ENCODE measurements at places on chromosomes 4 and X.

DNA sequence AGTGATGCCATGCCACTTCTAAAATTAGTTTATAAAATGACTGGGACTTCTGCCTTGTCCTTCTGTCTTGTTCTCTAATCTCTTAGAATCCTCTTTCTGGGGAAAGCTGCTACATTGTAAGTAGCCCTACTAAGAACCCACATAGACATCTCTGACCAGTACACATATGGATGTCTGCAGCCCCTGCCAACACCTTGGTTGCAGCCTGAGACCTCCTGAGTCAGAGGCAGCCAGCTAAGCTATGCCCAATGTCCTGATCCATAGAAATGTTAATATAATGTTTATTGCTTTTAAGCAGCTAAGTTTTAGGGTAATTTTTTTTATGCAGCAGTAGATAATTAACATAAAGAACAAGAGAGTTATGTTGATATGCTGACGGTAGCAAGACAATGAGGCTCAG lies 1029.5 kb upstream of the INTU start:
- DNase-seq: no peak

DNA sequence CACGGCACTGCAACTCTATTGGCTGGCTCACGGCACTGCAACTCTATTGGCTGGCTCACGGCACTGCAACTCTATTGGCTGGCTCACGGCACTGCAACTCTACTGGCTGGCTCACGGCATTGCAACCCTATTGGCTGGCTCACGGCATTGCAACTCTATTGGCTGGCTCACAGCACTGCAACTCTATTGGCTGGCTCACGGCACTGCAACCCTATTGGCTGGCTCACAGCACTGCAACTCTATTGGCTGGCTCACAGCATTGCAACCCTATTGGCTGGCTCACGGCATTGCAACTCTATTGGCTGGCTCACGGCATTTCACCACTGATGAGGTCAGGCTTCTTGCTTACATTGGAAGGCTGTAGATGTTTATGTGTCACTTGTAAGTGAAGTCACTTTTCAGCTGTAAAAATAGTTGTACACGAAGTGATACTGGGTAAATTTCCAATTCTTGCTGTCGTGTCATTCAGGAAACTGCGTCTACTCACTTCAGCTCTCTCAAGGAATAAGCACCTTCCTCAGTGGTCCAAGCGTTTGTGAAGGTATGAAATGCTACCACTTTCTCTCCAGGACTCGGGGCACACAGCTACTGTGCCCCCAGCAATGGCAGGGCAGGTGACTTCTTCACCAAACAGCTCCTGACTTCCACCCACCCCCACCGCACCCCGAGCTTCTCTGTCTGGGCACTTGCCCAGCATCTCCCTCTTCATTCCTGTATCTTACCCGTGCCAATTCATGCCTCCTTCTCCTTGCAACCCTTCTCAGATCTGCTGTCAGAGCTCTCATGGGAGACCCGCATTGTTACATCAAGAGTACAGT lies 141.3 kb downstream of the AFAP1 start:
- DNase-seq: no peak

DNA sequence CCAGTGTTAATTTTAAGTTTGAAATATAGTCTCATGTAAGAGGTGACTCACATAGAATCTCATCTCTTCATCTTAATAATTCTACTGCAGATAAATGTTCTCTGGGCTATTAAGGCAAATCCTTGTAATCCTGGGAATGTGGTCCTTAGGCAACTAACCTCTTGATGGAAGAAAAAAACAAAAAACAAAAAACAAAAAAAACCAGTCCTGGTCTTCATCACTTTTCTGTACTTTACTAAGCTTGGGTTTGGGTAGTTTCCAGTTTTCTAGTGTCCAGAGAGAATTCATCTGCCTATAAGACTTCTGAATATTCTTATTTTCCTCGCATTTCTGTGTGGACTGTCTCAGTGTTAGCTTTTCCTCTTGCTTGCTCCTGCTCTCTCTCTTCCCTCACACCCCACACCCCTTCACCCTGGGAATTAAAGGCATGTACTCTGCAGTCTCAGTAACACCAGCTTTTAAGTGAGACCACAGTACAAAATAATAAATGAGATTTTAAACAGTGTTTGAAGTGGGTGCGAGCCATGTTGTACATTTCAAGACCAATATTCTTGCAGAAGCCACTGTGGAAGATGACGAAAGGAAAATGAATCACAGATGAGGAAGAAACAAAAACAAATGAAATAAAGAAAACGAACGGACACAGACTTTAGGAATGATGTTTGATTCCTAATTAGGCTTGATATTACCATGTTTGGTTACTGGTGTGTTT lies 51.7 kb downstream of the HAND2 start:
- DNase-seq: no peak

DNA sequence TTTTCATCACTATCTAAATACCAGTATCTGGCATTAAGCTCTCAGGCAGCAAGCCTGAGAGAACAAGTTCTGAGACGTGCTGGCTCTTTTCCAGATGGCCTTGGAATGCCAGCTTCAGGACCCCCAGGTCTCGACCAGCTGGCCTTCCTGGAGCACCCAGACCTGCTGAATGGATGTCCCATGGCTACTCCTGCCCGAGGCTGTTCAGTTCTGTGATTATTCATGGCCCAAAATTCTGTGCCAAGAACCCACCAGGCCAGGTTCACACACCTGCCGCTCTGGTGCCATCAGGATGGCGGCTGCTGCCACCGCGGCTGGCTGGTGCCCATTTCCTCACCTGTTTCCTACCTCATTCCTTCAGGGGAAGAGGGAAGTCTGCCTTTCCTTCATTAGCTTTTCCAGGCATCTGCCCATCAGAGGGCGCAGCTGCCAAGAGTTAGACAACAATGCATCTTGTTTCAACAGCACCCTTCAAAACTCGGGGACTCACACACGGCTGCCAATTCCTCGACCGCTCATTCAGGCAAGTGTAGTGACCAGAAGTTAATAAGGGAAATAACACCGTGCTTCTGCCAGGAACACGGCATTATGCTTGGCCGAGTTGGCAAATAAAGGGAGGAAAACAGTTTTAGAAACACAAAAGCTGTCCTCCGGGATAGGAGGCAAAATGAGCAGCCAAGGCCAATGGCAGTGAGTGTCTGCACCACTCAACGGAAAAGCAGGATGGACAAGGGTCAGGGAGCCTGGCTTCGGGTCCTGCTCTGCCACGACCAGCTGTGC lies 173.8 kb downstream of the NSUN7 start:
- DNase-seq: no peak

DNA sequence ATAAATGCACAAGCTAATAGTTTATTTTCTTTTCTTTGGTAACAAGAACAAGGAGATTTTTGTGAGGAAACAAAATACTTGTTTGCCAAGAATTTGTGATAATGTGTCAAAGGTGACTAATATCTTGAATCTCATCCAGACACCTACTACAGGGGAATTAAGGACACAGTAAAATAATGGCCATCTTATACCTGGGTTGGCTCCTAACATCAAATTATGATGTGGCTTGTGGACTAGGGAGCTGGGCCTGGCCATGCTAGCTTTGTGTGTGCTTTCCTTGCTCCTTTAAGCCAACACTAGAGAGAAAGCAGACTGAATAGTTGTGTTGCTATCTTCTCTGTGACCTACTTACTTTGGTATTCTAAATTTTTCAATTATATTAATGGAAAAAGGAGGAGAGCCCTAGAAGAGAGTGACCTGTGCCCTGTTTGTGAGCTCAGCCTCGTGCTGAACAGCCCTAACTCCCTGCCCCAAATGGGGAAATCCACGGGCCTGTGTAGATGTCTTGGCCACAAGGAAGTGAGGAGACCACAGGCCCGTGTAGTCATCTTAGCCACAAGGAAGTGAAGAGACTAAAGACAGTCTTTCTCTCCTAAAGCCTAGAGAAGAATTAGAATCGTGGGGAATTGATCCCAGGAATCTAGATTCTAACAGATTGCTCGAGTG lies 23.3 kb downstream of the ARHGAP24 start:
- no peak for DNase-seq

DNA sequence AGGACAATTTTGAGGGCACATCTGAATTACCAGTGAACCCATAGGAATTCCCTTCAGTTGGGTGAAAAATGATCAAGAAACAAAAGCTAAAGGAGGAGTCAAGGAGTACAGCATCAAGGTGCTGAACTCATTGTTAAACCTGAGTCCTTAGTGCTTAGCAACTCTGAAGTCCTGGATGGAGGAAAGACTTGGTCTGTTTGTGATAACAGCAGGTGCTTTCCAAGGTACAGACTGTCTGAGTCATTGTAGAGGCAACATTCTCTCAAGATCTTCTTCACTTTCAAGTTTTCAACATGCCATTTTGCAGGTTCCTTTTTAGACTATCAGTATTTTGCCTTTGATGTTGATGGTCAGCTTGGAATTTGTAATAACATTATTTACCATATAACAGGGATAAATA lies 293.9 kb downstream of the AFF2 start:
- no peak for DNase-seq

GRCh38 chr4:77728420-77728819 lies 90.7 kb downstream of the CNOT6L start:
- DNase-seq: no peak

- peak; percentile 48 for DNase-seq
Observed at GRCh38 chr4:25861951-25862410, 807 bp downstream of the SEL1L3 start.

DNA sequence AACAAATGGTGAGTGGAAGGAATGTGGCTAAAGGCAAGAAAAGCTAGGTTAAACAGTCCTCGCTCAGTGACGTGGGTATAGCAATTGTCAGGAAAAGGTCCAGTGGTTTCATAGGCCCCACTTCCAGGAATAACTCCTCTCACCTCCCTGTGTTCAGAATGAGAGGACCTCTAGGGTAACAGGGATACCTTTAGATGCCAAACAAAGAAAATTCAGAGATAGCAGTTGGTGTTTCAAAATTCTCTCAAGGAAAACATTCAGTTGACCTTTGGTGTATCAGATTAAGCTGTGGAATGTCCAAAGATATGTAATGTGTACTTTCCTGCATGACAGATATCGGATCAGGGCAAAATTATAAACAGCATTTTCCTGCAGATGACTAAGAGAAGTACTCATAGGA lies 155.9 kb downstream of the ARHGAP6 start:
- no peak for DNase-seq

DNA sequence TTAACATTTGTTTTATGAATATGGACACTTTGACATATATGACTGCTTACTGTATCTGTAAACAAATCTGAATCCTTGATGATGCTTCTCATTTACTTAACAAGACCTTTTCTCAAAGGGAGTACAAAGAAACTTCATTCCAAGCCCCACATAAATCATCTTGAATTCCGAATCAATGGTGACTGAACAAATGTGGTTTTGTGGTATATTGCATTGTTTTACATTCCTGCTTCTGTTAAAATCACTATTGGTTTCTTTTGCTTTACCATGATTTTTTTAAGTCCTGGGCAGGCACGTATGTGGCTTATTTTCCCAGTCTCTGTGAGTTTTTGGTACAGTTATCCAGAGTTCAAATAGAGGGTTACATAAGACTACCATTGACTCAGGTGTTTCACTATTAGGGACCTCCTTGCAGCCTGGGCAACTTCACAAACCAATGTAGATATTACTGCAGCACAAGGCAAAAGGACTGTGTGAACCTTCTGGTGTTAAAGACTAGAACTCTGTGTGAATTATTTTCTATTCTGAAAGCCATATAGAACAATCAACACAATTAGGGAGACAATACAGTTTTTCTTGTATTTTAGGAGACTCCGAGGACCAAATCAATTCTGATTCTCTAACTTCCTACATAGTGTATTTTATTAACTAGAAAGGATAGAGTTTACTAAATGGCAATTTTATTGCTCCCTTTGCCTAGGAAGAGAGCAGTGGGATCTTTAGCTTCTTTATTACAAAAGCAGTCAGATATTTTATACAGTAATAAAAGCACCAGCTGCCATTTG lies 196.4 kb downstream of the GALNTL6 start:
- no peak for DNase-seq

- no peak for DNase-seq
Observed at GRCh38 chr4:5568931-5569330, 139.4 kb downstream of the EVC2 start.

GRCh38 chrX:9253211-9253610 lies 211.6 kb upstream of the TBL1X start:
- DNase-seq: no peak

DNA sequence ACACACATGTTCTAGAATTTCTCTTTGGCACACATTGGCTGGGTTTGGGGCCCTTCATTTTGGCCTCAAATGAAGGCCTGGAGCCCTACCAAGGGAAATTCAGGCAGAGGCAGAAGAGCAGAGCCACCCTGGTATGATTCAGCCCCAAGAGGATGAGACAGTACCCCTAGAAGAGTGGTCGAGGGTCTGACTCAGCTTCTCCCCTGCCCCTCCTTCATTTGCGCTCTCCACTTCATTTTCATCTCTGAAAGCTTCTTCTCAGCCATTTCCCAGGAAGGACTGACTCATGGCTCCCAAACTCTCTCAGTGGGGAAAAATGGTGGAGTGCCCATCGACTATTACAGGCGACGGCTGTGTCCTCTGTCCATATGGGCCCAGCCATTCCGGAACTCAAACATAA lies 43.5 kb downstream of the MAMLD1 start:
- no peak for DNase-seq

DNA sequence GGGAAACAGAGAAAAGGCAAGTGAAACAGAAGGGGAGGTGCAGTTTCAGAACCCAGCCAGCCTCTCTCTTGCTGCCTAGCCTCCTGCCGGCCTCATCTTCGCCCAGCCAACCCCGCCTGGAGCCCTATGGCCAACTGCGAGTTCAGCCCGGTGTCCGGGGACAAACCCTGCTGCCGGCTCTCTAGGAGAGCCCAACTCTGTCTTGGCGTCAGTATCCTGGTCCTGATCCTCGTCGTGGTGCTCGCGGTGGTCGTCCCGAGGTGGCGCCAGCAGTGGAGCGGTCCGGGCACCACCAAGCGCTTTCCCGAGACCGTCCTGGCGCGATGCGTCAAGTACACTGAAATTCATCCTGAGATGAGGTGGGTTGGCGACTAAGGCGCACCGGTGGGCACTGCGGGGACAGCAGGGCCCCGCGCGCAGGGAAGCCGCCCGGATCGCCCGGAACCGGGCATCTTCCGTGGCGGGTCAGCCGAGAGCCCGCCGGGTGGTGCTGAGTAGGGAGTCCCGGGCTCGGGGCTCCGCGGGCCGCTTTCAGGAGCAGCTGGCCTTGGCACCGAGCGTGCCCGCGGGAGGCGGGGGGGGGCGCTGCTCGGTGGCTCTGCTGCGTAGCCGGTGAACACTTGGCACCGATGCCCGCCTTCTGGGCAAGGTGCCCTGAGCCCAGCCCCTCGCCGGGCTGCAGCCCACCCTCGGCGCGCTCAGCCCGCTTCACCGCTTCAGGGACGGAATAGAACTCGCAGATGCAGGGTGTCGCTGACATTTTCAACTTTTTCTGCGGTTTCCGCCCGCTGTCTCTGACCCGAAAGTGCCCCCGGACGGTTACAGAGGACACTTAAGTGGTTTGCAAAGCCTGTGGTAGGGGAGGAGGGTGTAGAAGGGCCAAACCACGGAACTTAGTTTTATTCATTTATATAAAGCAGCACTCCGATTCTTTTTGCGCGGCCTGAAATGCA lies at the start of gene CD38:
Gene CD38, plus strand, starts transcription at position 40 of the 953 bp plus-strand sequence. Its CDS starts 87 bp downstream, at position 127.
- DNase-seq: peak; percentile 47

GRCh38 chr4:138560448-138560847 lies 318.3 kb upstream of the SLC7A11 start:
- DNase-seq: no peak

DNA sequence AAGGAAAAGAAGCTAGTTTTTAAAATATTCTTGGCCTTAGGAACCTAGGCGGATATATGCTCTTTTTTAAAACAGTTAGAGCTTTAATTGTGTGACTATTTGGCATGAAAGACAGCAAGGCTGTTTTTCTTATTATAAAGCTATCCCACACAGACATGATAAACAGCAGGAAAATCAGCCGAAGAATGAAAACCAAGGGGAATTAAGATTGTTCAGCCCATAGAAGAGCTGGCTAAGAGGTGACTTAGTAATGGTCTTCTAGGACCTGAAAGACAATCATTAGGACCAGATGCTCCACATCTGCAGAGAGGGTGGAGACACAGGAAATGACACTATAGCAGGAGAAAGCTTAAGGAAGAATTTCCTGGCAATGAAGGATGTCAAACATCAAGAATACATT lies 171.4 kb upstream of the NRK start:
- DNase-seq: no peak

Measured in CD4-positive, alpha-beta T cell treated with Interleukin-2 at 100 ng/mL for 4 hours (primary cell).